H4 (cell line): ENCODE measurements at places on chromosomes 3 and 15.
A peak's percentile ranks its signal among the peaks of the same experiment; 100 is the strongest.

DNA sequence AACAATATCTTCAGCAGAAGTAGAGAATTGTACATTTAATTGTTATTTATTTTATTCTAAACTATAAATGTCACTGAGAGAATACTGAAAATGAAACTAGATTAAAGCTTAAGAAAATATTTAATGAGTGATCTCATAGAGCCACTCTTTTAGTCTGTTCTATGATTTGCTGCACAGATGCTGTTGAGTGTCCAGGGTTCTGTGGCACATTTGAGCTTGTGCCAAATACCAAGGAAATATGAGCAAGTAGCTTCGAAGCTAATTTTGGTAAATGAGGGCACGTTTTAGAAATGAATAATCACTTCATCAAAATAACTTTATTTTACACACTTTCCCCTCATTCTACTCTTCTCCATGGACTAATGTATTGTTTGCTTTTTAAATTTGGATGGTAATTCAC, 53.6 kb upstream of the THRB start:
- DNase-seq = peak; percentile 13

GRCh38 chr3:65560133-65560532, 478.6 kb downstream of the MAGI1 start:
- no peak for DNase-seq

DNA sequence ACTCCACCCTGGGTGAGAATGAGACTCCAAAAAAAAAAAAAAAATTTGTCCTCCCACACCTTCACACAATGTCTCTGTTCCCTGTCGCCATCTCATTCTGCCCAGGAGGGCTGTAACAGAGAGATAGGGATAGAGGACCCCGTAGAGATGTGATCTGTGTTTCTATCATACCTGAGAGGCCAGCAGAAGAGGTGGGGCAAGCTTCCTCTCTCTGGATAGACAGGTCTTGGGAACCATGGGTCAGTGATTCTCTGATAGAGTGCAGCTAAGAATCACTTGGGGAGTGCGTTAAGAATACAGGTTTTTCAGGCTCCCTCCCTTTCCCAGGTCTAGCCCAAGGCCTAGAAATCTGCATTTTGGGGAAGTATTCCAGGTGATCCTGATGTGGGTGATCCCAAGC, 8.3 kb downstream of the CA12 start:
- no peak for DNase-seq

DNA sequence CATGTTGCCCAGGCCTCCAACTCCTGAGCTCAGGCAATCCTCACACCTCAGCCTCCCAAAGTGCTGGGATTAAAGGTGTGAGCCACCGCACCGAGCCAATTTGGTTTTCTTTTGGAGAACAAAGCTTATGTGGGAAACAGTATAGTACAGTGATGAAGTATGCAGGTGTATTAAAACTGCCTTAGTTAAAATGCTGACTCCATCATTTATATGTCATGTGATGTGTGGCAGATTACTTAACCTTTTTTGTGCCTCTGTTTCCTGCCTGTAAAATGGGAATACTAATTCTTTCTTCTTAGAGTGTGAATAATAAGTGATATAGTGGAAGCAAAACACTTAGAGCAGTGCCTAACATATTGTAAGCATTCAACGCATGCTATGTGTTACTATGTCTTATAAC, 48.0 kb upstream of the TEX55 start:
- DNase-seq = no peak

GRCh38 chr15:64134345-64134829, 17.1 kb upstream of the SNX22 start:
- peak; percentile 35 for DNase-seq

GRCh38 chr15:39934397-39935071, 619 bp downstream of the EIF2AK4 start:
- DNase-seq = no peak

GRCh38 chr3:157605356-157605755, 102.1 kb upstream of the VEPH1 start:
- DNase-seq = no peak

DNA sequence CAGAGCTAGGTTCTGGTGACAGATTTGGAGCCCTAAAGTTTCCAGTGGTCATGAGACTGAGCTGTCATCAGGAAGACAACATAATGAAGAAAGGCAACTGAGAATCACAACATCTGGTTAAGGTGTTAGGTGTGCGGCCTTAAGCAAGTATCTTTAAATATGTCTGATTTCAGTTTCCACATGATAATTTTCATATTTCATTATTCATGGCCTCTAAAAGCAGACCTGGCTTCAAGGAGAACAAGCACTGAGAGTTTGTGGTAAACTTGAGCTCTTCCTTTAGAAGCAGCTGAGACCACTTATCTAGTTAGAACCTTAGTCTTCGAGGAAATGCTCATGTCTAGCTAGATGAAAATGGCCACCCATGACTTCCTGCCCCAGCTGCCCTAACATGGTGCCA, 25.7 kb upstream of the MYLK start:
- no peak for DNase-seq

- no peak for DNase-seq
These were observed 151.4 kb downstream of the PLD1 start for GRCh38 chr3:171658841-171659240.

- no peak for DNase-seq
These were observed 192.9 kb downstream of the BCHE start for GRCh38 chr3:165644331-165644730.

- DNase-seq = no peak
These were observed 836.1 kb upstream of the CFAP20DC start for GRCh38 chr3:59885899-59886400.

DNA sequence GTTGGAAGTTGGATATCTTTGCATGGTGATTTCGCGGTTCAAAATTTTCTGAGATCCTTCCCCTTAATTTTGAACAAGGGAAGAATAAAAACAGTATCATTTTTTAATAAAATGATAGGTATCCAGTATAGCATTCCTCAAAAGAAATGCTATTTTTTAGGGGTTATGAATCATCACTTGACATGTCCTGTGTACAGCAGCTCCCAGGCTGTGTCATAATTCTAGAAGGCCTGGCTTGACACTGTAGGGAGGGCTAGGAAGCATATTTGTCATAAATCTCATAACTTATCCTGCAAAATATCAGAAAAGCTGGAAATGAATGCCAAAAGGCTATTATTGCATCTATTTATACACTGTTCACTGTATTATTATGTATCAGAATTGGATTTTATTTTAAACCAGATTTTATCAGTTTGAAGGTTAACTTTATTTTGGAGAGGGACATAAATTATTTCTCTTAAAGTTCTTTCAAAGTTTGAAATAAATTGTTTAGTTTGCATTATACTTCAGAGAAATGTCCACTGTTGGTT, 539.1 kb upstream of the ROBO2 start:
- DNase-seq = no peak

DNA sequence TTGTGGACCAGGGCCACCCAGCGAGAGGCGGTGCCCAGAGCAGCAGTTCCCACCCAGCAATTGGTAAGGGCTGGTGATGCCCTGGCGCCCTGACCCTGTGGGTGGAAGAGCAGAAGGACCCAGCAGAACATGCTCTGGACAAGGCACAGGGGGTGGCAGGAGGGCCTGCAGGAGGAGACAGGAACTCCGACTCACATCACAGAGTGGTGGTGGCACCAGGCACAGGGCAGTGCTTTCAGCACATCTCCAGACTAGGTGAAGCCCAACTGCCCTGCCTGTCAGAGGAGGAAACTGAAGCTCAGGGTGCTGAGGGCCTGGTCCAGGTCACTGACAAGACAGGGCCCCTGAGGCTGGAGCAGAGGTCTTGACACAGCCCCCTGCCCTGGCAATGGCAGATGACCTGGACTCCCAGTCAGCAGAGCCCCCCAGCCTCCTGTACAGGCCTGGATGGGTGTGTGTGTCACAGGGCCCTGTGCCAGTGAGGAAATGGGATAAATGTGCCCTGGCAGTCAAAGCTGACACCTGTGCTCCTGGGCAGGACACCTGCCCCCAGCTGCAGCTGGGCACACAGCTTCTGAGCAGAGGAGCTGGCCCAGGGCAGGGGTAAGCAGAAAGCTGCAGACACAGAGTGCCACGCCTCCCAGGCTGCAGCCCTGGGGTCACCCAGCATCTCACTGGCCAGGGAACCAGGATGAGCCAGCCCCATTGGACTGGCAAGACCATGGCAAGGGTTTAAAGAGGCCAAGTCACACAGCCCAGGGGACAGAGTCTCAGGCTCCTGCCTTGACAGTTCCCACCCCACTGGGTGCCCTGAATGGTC, 11.4 kb downstream of the KLF15 start:
- no peak for DNase-seq

DNA sequence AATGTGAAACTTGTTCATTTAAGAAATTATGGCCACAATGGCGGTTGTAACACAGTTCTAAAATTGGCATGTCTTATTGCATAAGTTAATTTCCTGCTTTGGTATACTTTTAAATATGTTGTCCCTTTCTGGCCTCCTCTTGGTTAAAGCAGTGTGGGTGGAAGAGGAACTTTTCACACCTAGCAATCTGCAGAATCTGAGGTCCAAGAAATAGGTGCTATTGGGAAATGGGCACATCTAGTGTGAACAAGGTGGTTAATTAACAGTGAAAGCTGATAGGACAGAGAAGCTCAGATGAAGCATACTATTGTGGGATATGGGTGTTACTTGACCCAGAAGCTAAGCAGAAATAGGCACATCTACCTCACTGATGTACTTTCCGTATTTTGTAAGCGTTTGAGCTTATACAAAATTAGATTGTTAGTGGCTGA, 10.6 kb downstream of the CMC1 start:
- DNase-seq = no peak

- DNase-seq = no peak
These were observed 189.8 kb downstream of the SLCO3A1 start for GRCh38 chr15:92043283-92043682.

DNA sequence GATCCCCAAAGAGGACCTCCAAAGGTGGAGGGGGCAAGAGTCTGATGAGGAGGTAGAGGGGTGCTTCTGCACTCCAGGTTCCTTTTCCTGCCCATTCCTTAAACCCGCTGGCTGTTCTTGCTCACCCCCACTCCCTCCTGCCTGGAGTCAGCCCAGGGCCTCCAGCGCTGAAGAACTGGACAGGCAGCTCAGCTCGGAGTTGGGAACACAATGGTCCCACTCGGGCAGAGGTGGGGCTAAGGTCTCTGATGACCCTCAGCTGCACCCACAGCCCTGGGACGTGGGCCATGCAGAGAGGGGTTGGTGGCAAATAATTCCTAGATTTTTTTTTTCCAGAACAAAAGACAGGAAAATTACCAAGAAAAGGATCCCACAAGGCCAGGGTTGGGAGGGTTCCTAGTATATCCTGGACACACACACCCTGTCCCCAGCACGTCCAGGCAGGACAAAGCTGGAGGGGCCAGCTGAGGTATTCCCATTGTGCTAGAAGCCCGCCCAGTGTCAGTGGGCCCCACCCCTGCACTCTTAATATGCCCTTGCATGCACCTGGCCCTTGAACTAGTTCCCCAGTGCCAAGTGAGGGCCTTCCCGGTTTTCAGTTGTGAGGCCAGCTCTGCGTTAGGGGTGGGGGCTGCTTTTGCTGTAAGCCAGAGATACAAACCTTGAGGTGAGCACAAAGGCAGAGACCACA, 22.1 kb upstream of the IP6K2 start:
- no peak for DNase-seq

- no peak for DNase-seq
These were observed 1552.3 kb downstream of the OTOL1 start for GRCh38 chr3:163048881-163049280.

- DNase-seq = no peak
These were observed 15.9 kb downstream of the PARL start for GRCh38 chr3:183868796-183869195.

DNA sequence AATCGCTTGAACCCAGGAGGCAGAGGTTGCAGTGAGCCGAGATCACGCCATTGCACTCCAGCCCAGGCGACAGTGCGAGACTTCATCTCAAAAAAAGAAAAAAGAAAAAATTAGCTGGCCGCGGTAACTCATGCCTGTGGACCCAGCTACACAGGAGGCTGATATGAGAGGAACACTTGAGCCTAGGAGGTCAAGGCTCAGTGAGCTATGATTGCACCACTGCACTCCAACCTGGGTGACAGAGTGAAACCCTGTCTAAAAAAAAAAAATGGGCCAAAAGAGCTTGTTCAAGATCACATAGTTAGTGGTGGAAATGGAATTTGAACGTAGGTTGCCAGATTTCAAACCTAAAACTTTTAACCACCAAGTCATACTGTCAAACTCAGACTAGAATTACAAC, 46.2 kb upstream of the PPP4R2 start:
- no peak for DNase-seq

DNA sequence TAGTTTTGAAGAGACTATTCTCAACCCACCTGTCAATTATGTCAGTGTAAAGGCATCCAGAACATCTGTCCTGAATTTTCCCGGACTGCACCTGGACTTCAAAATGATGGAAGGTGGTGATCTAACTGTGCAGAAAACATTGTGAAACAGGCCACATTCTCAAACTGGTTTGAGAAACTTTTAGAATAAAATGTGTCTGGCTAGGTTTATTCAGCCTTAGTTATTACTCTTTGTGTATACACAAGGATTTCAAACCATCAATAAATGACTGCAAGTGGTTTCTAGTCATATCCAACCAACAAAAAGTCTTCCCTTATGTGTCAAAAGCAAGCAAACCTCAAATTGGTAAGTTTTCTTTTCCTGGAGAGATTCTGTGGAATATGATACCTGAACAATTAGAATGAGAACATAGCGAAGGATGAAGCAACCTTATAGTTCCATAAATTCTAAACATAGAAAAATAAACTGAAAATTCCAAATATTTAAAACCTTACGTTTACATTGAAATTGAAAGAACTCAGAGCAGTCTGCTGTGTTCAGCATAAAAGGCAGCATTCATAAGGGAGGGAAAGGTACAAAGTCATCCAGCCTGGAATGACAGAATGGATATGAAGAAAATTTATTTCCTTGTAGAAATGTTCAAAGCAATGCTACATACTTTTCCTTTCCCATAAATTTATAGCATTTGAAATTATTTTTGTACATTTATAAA, 306.6 kb upstream of the TGFBR2 start:
- DNase-seq = peak; percentile 28

- DNase-seq = no peak
These were observed 84.9 kb upstream of the PSMD6 start for GRCh38 chr3:64108231-64108630.

DNA sequence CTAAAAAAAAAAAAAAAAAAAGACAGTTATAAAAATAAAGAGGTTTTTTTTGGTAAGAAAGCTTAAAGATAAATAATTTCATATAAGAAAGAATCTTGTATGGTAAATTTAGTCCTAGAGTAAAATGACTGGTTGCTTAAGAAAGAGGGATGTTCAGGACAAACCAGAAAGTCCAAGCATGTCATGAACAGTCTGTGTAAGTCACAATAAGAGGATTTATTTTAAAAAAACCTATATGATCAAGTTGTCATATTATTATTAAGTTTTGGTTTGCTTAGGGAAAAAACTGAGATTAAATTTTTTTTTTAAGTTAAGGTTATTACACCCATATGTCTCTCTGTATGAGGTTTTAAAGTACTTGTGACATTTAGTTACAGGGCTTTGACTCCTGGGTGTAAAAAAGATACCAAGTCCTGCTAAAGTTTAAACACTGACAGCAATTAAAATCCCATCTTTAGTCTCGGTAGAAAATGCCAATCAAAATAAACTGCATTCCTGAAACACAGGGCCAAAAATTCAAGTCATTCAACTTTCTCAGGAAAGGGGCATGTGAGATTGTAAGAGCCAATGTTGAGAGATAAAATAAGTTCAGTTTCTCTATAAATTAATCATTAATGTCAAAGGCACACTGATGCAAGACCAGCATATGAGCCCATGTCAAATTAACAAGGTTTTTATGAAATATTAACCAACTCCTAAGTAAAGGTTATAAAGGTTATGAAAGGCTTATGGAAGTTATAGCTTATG, 8.5 kb upstream of the BDH1 start:
- no peak for DNase-seq

- DNase-seq = no peak
These were observed 7.3 kb downstream of the PRKCD start for GRCh38 chr3:53168175-53168923.

- peak; percentile 54 for DNase-seq
These were observed 10.6 kb downstream of the CCR9 start for GRCh38 chr3:45896956-45897355.
